Kidney epithelial cell (primary cell): ENCODE measurements at places on chromosomes 1 and 21.

DNA sequence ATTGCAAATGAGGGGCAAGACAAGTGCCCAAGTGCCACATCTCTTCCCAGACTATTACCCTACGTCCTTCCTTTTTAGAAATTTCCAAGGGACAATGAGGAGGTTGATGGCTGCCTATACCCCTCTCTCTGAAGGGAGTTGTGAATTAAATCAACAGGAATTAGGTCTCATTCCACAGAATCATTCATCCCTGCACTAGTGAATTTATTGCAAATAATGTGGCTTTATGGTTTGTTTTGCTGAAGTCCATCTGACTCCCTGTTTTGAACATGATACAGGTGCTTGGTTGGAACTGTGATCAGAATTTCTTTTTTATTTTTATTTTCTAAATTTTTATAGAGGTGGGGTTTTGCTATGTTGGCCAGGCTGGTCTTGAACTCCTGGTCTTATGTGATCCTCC, 34.3 kb upstream of the THEM4 start:
- DNase-seq: no peak

GRCh38 chr1:95117207-95118066, at the start of gene TLCD4:
TLCD4 (plus strand) TSS chr1:95117355; CDS start chr1:95143902, 26,547 bp downstream.
- DNase-seq: no peak

DNA sequence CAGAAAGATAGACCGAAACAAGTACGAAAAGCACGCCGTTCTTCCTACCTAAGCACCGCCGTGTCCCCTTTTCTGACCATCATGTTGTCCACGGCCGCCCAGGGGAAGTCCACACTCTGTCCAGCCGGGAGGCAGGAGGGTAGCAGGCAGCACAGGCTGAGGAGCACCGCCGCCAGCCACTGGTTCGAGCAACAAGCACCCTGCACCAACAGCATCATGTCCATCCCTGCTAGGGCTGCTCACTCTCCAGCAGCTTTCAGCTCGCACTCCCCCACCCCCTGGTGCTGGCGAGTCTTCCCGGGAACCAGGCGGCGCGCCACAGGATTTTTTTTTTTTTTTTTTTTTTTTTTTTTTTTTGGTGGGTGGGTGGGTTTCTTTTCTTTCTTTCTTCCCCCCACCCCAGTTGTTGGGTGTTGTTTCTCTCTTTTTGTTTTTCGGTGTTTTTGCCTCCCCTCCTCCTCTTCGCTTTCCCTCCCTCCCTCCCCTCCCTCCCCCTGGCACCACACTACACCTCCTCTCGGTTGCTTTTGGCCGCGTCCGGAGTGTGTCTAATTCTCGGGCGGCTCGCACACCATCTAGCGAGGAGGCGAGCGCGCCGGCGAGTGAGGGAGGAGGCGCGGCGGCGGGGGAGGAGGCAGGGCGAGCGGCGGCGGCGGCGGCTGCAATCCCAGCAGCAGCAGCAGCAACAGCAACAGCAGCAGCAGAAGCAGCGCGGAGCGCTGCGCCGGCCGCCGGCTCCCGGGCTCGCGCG, at the start of gene NEGR1:
TSS of gene NEGR1 (minus strand) at position 269 of the 751 bp plus-strand sequence.
- DNase-seq: peak; percentile 58

GRCh38 chr1:229572286-229572685, 13.8 kb upstream of the ABCB10 start:
- DNase-seq: no peak

GRCh38 chr1:172375211-172375631, 45.3 kb upstream of the C1orf105 start:
- no peak for DNase-seq

- DNase-seq: peak; percentile 48
Observed at GRCh38 chr1:202184750-202185460, 8.7 kb upstream of the LGR6 start.
